Effector memory CD8-positive, alpha-beta T cell (primary cell): ENCODE measurements at places on chromosomes 2 and 18.

DNA sequence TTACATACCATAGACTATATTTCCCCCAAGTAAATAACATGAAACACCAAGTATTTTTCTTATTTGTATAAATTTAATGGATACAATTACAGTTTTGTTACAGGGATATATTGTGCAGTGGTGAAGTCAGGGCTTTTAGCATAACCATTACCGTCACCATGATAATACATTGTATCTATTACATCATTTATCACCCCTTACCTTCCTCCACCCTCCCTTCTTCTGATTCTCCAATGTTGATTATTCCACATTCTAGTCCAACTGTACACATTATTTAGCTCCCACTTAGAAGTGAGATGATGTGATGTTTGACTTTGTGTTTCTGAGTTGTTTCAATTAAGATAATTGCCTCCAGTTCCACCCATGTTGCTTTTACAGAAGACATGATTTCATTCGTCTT, 35.2 kb upstream of the NETO1 start:
- DNase-seq, result no peak

GRCh38 chr2:72830273-72830672, 4.4 kb upstream of the EXOC6B start:
- DNase-seq, result no peak

DNA sequence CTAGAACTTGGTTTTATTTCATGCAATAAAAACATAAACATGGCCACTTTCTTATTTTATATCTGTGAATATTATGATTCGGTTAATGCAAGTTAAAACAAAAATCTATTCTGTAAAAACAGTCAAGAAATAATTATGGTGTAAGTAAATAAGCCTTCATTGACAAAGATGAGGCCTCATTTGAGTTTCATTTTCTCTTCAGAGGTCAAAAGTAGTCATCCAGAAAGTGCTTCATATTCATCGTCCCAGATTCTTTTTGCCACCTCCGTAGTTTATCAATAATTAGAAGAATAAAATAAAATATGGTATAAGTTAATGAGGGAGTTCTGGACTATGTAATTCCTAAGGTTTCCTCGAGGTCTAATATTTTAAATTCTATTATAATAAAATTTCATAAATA, 19.4 kb upstream of the HNRNPA3 start:
- no peak for DNase-seq

GRCh38 chr18:3722649-3723433, 272.9 kb downstream of the TGIF1 start:
- DNase-seq, result no peak

DNA sequence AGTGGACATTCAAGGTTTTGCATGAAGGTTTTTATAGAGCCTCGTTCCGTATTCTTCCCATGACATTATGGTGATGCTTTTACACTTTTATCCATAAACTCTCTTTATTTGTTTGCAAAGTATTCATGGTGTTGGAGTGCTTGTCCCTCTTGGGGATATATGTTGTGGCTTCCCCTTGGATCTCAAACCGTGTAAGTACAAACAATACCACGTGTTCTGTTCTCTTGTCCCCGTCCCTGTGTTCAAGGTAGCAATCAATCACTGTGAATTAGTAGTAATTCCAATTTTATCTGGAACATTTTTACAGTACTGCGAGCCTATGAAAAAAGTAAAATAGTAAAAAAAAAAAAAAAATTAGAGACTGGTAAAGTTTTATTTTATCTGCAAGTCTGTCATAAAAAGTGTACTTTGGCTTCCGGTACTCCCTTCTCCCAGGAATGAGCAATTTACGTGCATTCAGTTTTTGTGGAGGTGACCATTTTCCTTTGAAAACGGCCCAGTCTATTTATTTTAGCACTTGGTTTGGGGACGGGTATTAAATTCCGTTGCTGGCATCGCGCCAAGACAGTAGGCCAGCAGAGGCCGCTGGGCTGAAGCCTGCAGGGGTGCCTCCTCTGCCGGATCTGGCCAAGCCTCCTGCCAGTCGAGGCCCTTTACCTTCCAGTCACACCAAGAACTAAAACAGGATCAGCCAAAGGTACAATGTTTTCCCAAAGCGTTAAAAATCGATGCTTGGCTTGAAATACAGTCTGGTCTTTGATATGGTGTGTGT, 175.7 kb downstream of the SOCS6 start:
- no peak for DNase-seq

GRCh38 chr2:38215993-38216392, 140.0 kb upstream of the CYP1B1 start:
- DNase-seq, result no peak

DNA sequence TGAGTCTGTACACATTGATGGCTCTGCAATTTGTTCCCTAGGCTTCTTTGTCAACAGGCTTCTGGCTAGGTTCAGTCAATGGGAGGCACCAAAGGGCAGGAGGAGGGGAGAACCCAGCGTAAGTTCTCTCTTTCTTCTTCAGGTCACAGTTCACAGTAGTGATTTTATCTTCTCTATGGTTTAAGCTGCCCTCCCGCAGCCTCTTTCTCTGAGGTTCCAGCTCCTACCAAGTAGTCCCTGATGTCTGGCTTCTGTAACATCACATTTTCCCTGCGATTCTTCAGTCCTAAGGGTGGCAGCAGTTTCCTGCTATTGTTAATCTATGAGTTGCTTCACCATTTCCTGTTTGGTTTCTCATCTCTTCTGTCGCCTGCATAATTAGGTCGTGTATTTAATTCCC, 107.4 kb downstream of the CPO start:
- DNase-seq, result no peak

DNA sequence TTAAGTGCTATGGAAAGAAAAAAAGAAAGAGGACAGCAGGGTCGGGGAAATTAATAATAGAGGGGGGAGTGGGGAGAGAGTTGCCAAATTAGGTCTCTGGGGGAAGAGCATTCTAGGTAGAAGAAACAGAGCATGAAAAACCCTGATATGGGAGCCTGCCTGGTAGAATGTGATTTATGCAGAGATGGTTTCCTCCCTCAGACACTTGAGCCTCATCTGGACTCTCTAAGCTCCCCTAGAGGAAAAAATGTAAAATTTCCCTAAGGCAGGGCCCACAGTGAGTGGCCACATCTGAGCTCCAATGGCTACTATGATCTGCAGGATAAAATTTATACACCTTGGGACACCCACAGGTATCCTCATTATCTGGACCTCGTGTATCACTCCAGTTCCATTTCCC, 20.6 kb upstream of the EPAS1 start:
- no peak for DNase-seq

DNA sequence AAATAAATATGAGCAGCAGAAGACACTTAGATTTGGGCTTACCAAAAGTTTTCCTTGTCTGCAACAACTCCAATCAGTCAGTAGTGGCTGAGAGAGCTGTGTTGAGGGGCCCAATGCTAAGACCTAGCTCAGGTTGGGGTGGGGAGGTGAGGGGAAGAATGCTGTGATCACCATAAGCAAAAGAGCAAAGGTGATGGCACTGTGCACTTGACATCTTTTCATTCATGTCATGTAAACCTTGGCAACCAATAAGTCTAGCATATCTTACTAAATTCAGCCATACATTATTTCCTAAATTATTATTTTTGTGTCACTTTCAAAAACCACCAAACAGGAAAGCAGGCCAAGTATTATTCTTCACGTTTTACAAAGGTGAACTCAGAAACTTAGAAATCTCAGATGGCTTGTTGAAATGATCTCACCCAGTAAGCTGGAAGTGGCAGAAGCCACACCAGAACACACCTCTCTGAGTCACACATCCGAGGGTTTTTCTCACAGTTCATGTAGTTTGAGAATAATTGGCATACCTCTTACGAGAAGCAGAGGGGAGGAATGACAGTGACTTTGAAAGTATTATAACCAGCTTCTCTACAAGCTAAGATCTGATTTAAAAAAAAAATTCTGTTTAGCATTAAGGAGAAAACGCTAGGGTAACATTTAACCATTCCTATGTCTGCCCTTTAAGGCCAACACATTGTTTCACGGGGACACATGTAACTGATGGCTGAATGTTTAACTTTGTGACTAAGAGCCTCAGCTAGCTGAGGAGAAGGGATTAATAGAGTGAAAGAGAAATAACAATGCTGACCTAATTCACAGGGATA, 43.3 kb upstream of the SETBP1 start:
- DNase-seq, result no peak

GRCh38 chr2:143582046-143582747, 453.0 kb downstream of the ARHGAP15 start:
- no peak for DNase-seq

- no peak for DNase-seq
These were observed 86.6 kb downstream of the MYT1L start for GRCh38 chr2:2244508-2244907.

- no peak for DNase-seq
These were observed 160.6 kb downstream of the PRKCE start for GRCh38 chr2:45812011-45812500.

GRCh38 chr2:167753142-167753541, 494.3 kb downstream of the STK39 start:
- no peak for DNase-seq

GRCh38 chr2:118350621-118351020, 262.4 kb downstream of the INSIG2 start:
- DNase-seq, result no peak

DNA sequence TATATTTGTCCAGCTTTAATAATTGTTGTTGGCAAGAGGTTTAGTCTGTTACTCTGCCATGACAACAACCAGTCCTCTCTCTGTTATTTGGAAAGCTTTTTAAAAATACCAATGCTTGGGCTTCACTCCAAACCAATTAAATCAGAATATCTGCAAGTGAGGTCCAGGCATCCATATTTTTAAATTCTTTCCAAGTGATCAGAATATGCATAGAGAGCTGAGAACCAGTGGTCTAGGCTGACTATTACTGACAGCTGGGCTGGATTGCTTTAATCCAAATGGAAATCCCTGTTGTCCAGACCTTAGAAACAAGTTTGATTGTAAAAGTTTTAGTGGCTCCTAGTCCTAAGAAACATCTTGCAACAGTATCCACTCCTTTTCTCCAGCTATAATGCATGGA, 1059.7 kb upstream of the ACVR2A start:
- no peak for DNase-seq

GRCh38 chr2:240135706-240136012, 446 bp downstream of the COPS9 start:
- DNase-seq, result no peak

DNA sequence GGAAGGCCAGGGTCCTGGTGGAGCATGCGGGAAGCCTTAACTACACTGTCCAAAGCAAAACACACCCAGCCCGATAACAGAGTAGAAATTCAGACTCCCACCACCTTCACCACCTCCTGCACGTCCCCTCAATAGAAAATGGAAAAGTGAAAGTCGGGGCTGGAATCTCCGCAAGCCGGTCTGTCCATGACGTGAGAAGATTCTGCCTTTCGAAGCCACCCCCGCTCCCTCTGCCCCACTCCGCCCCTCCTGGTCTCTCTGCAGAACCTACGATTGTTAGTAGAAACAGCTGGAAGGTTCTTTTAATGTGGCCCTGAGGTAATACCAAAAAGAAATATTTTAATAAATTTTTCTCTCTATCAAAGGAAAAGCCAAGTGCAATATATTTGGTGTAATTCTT, 116.4 kb downstream of the GBX2 start:
- no peak for DNase-seq

DNA sequence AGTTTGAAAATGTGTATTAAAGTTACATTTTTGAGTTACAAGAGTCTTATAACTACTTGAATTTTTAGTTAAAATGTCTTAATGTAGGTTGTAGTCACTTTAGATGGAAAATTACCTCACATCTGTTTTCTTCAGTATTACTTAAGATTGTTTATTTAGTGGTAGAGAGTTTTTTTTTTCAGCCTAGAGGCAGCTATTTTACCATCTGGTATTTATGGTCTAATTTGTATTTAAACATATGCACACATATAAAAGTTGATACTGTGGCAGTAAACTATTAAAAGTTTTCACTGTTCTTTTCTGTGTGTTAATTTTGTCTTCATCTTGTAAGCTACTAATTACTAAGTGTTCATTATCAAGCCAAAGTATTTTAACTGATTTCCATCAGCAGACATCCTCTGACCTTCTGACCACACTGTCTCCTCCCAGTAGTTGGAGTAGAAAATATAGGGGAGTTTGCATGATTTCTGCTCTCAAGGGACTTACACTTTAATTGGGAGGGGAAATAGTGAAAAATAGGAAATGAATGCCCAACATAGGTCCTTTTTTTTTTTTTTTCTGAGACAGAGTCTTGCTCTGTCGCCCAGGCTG, 4.3 kb downstream of the PMAIP1 start:
- no peak for DNase-seq

DNA sequence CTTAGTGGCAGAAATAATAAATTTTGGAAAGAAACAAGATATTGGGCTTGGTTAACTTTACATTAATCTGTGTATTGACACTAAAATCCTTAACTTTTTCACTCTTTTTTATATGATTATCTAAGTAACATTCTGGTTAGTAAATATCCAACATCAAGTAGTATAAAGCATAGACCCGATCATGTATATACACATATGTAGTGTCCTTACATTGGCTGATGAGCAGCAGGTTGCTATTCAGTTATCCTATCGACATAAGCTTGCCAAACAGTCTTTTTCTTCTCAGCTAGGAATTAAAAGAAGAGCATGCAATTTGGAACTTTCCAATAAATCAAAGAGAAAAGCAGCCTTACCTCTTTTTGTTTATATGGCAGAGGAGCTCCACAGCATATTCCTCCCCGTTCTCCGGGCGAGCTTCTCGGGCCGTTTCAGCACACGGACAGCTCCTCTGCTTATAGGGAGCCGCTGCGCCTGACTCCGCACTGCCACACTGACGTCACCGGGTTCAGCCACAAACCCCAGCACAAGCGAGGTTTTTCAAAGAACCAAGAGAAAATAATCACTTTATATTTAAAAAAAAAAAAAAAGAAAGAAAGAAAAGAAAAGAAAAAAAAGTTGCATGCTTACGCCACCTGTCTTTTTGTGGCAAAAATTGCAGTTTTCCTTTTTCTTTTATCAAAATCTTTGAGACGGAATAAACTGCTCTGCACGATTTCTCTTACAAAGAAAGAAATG, at the start of gene SCG2:
SCG2 (minus strand) TSS at position 430 of the 735 bp plus-strand sequence. CDS start 3,079 bp downstream, outside the sequence.
- DNase-seq, result no peak

GRCh38 chr2:138321458-138321857, 180.1 kb upstream of the SPOPL start:
- DNase-seq, result no peak

- no peak for DNase-seq
These were observed 122.5 kb downstream of the PLA2R1 start for GRCh38 chr2:159939946-159940345.

DNA sequence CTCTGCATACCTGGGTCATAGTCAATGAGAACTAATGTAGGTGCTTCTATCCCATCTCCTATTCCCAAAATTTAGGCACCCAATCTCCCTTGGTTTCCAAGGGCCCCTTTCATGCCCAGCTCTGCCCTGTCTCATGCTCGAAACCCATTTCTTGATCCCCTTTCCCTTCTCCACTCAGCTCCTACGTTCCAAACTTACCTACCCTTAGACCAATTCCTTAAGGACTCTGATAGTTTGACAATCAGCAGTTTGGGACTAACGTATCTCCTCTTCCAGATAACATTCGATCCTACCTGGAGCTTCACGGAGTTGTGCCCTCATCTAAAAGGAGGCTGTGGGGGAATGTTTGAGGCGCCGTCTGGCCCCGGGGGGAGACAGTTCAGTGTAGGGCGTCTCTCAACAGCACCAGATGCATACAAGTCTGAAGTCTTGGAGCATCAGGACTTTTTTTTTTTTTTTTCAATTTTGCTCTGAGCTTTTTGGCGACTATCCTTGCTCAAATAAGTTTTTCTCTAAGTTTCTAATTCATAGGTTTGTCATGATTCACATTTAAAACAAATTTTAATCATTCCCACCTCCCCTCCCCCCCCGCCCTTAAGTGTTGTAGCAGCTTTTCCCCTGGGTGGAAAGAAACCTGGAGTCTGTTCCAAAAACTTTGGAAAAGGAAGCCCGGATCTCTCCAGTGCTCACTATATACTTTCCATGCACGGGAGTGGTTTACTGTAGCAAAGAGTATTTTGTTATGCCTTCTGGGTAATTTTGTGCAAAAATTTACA, 141.2 kb upstream of the LGALSL start:
- DNase-seq, result no peak

- DNase-seq, result no peak
These were observed 89.5 kb upstream of the RBMS1 start for GRCh38 chr2:160583146-160583535.
